GM12878 (cell line): ENCODE measurements at places on chromosomes 4 and X.

- DNase-seq = no peak
These were observed 593.8 kb upstream of the SLIT2 start for GRCh38 chr4:19657856-19658255.

- no peak for DNase-seq
These were observed 27.9 kb upstream of the ZCCHC12 start for GRCh38 chrX:118795528-118796280.

DNA sequence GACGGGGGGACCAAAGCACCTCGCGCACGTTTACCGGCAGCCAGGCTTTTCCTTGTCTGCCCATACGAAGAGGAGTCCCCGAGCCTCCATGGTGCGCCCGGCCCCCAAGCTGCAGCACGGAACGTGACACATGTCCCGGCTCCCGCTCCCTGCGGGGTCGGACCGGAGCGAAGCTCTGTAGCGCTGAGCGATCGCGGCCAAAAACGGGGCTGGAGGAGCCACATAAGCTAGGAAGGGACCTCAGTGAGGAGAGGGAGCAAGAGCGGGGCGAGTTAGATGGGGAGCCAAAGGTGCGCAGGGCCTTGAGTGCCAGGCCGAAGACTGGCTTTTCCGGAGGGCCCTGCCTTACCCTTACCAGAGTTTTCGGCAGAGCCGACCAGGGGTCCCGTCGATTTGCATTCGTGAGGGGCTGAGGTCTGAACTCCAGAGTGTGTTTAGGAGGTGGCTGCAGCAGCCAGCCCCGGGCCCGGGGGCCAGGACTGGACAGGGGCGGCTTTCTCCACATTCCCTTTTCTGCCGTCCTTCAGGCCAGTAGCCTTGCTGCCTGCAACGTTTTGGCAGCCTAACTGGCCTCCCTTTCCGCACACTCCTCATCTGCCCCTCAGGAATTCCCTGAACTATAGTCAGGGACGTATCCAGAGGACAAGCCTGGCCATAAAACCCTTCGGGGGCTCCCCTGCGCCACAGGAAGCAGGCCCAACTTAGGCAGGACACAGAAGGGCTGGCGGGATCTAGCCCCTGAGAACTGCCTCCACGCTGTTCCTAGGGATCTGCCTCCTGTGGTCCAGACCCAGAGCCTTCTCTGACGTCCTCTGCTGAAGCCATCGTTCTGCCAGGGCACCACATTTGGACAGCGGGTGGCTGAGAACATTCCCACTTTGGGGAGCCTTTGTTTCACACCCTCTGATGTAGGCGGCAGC is 689 bp downstream of the SSR4 start:
- no peak for DNase-seq

DNA sequence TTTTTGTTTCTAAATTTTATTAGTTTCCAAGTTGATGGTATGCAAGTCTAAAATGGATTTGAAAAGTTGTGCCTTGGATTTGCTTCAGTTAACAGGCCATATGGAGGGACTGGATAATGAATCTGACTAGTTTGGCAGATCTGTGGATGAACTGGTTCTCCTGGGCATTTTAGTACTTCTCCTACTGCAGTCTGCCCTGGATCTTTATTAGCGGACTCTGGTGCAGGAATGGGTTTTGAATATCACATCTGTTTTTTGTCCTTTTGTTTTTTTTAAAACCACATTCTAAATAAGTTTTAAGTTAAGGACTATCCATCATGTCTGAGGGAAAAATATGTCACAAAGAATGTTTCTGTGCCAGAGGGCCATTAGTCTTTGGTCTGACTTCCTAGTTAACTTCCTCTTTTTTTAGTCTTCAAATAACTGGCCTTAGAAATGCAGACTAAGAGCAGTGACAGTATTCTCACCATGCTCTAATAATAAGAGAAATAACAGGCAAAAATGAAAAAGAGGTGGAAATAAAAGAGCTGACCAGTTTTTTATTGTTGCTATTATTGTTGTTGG is 13.9 kb upstream of the DCK start:
- DNase-seq = no peak

DNA sequence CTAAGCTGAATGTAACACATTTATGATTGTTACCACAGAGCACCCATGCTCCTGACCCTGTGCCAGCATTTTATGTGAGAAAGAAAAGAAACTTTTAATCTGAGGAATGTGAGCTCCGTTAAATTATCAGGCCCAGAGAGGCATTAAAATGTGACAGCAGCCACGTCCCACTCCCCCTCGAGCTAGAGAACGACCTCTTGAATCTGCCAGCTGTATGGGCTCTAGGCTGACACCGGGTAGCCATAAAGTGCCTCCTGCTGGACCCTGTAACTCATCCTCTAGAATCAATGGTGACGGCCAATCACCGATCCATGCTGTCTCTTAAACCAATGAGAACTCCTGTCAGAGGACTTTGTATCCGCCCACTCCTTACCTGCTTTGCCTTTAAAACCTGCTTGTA is 110.2 kb upstream of the ADRA2C start:
- DNase-seq = no peak
